Activated T-cell treated with anti-CD3 and anti-CD28 coated beads for 24 hours (primary cell): ENCODE measurements at places on chromosomes 7 and 10.

DNA sequence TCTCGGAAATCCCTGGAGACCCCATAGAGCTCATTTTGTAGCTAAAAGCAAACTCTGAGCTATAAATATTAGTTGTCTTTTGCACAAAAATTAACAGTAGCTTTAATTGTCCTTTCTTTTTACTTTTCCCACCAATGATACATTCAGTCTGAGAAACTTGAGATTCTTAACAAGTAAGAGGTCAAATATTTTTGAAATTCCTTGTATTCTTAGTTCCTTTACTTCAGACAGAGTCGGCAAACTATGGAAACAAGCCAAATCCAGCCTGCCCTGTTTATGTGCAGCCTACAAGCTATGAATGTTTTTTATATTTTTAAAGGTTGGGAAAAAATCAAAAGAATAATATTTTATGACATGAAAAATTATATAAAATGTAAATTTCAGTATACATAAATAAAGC, 146.6 kb downstream of the CTNNA3 start:
- DNase-seq, result no peak

- no peak for DNase-seq
Measured at GRCh38 chr10:89600041-89600440, 45.0 kb downstream of the PANK1 start.

- DNase-seq, result no peak
Measured at GRCh38 chr7:907158-907980, 31.0 kb downstream of the GET4 start.

GRCh38 chr10:44985175-44985681, 6.6 kb upstream of the DEPP1 start:
- DNase-seq, result no peak

GRCh38 chr7:157851501-157852067, 514.8 kb downstream of the DNAJB6 start:
- peak; percentile 77 for DNase-seq

DNA sequence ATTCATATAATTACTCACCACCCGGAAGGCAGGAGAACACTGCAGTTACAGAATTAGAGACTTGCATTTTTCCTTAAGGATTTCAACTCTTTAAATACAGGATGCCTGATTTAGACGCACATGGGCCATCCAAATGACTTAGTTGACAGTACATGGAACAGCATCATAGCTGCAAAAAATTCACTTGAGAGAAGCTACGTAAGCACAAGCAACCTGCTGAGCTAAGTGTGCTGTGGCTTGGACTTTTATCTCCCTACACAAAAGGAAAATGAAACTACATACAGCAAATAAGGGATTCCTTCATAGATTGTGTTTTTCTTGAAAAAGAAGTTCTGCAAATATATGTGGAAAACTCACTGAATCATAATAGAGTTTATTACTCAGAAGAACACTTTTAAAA, 152.6 kb downstream of the POU6F2 start:
- DNase-seq, result no peak

- no peak for DNase-seq
Measured at GRCh38 chr7:138603549-138604318, 97.4 kb downstream of the SVOPL start.

GRCh38 chr7:128884561-128885369, 22.1 kb downstream of the ATP6V1F start:
- DNase-seq, result no peak

GRCh38 chr7:140667476-140667875, 5.3 kb upstream of the ADCK2 start:
- no peak for DNase-seq

GRCh38 chr7:29265208-29265923, 70.8 kb downstream of the CHN2 start:
- no peak for DNase-seq

DNA sequence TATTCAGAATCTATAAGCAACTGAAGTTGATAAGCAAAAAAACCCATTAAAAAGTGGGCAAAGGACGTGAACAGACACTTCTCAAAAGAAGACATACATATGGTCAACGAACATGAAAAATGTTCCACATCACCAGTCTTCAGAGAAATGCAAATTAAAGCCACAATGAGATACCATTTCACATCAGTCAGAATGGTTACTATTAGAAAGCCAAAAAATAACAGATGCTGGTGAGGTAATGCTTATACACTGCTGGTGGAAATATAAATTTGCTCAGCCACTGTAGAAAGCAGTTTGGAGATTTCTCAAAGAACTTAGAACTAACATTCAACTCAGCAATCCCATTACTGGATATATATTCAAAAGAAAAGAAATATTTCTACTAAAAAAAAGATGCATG, 332.8 kb upstream of the PLXDC2 start:
- DNase-seq, result no peak

GRCh38 chr7:128919241-128919640, 8.7 kb upstream of the KCP start:
- no peak for DNase-seq

DNA sequence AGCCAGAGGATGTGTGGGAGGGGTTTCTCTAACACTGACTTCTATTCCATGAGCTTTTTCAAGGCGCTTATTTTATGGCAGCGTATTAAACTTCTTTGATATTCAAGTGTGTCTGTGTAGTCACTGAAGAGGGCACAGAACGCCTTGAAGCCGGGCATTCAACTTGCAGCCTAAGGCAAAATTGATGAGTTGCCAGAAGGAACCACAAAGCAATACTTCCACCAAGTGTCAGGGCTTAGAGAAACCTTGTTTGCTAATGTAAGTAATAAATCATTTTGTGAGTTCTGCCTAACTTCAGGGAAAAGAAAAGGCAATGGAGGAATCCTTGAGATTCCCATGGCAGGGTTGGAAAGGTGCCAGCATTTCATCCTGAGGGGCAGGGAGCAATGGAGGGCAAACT, 163.8 kb downstream of the LCOR start:
- DNase-seq, result no peak

- DNase-seq, result peak; percentile 62
Measured at GRCh38 chr10:84352251-84352842, 24.0 kb downstream of the CCSER2 start.

- DNase-seq, result no peak
Measured at GRCh38 chr7:155323001-155323638, 25.4 kb downstream of the INSIG1 start.

GRCh38 chr10:71857934-71858890, 7.2 kb upstream of the PSAP start:
- no peak for DNase-seq

GRCh38 chr7:76231583-76231982, 29.9 kb downstream of the SRRM3 start:
- no peak for DNase-seq
